ENCODE measurements at places on chromosomes 16 and 17.

GRCh38 chr17:40224718-40225550, 5.8 kb downstream of the WIPF2 start:
- DNase-seq: no peak

DNA sequence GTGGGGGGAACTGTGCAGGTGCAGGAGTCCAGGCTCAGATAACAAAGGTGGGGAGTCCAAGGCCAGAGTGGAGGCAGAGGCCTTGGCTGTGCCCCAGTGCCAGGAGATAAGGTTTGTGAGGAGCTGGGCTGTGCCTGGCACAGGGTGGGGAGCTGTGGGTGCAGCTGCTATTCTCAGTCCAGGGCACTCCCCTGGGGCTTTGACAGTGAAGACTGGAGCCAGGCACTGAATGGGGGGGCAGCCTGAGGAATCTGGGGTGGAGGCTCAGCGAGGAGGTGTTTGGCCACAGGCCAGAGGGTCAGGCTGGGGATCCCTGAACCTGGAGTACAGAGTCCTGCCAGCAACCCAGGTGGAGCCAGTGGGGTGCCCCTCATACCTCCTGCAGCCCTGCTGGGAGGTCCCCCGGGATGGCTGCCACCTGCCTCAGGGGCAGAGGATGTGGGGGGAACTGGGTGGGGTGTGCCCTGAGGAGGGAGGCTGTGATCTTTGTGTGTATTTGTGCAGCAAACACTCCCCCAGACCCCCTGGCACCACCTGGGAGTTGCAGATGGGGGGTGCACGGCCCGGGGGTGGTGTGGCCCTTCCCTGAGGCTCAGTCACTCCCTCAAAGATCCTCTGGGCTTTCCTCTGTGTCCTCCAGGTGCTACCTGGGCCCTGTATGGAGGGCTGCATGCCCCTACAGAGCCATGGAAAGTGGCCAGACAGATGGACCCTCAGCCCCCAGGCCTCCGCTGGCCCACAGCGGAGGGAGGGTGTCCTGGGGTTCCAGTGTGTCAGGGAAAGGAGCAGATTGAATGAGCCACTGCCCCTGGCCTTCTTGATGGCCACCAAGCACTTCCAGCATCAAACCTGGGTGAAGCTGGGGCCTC, 44.5 kb upstream of the SMPD3 start:
- DNase-seq: no peak

GRCh38 chr17:79623786-79624717, 13.2 kb upstream of the RBFOX3 start:
- DNase-seq: no peak

DNA sequence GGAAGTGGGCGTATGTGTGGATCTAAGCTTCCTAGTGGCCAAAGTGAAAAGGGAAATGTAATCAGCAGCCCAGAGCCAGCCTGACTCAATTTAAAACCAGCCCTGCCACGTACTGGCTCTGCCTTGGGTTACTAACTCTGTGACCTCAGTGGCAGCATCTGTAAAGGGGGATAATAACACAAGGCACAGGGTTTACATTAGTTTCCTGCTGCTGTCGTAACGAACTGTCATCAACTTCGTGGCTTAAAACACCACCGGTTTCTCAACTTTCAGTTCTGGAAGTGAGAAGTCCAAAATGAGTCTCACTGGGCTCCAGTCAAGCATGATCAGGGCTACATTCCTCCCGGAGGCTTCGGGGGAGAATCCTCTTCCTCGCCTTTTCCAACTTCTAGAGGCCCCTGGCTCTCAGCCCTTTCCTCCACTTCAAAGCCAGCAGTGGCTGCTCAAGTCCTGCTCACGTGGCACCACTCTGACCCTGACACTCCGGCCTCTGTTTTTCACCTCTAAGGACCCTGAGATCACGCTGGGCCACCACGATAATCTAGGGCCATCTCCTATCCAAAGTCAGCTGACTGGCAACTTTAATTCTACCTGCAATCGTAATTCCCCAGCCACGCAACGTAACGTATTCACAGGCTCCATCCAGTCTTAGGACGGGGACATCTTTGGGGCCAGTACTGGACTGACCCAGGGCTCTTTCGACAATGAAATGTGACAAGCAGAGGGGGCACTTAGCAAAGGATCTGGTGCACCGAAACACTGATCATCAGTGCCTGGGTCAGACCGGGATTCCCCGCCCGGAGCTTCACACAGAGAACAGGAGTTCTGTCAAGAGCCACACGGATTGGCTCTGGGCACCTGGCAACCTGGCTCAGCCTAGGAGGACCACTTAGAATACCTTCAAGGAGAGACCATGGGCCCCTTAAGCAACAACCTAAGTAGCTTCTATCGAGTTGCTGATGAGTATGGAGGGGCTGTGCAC, 14.5 kb downstream of the TMC6 start:
- no peak for DNase-seq

- no peak for DNase-seq
Measured at GRCh38 chr16:88816736-88817535, 5.2 kb upstream of the APRT start.

DNA sequence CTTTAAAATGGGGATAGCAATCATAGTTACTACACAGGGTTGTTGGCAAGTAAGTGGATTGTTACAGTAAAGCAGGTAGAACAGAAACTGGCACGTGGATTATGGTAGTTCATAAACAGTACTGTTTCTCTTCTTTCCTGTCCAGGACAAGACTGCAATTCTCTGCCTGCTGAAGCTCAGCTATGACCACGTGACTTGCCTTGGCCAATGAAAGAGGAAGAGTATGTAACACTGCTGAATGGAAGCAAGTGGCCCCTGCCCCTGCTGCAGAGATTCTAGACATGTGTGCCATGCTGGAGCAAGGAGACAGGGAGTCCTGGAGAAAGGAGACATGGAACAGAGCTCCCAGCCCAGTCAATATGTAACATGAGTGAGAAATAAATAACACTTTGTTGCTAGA, 66.6 kb upstream of the TOX3 start:
- no peak for DNase-seq

DNA sequence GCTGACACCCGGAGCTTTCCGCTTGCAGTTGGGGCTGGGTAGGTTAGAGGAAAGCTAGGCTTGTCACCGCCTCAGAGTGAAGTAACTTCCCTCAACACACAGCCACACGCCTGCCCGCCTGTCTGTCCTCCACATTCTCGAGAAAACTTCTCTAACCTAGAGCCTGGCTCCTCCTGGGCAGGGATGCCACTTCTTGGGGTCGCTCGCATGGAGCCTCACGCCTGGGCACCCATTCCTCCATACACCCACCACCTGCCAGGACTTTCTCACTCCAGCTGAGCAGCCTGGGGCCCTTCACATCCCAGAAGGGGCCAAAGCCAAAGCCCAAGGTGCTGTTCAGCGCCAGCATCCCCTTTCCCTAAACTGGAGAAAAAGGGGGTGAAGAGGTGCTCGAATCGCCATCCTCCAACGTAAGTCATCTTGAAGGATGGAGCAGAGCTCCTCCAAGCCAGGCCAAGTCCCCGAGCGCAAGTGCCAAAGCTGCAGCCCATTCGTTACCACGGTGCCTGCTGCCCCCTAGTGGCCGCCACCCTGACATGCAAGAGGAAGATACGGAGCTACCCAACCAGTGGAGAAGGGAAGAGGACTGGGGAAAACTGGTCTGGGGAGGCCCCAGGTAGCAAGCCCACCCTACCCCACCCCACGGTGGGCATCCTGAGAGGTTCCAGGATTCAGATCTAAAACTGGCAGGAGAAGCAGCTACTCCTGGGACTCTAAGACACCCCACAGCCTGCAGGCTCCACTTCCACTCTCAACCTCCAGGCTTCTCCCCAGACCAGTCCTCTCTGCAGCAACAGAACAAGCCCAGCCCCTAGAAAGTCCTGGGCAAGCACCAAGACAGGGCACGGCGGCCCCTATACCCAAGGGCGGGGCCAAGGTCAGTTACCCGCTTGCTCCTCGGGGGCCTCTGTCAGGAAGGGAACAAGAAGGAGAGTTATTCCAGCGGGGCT, 63.1 kb downstream of the MYO18A start:
- DNase-seq: no peak

DNA sequence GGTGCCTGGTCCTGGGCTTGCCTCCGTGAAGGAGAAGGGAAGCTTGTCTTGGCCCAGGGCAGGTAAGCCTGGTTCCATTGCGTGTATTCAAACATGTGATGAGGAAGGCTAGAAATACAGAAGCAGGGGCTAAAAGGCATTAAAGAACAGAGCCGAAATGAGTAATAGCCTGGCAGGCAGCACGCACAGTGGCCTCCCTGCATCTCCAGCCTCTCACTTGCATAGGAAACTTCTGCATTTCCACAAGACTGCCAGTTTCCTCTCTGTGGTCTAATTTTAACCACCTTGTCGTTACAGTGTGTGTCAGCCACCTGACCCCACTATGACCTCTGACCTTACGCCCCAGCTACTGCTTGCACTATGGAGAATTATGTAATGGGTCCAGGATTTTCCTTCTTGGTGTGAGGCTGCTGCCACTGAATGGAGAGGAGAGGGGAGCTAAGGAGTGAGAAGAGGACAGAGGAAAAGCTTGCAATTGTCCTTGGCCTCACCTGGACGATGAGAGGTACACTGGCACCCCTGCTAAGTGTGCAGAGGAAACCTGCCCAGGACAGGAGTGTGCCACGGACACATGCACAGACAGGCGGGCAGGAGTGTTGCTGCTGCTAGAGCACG, 32.8 kb downstream of the HIC1 start:
- DNase-seq: no peak

DNA sequence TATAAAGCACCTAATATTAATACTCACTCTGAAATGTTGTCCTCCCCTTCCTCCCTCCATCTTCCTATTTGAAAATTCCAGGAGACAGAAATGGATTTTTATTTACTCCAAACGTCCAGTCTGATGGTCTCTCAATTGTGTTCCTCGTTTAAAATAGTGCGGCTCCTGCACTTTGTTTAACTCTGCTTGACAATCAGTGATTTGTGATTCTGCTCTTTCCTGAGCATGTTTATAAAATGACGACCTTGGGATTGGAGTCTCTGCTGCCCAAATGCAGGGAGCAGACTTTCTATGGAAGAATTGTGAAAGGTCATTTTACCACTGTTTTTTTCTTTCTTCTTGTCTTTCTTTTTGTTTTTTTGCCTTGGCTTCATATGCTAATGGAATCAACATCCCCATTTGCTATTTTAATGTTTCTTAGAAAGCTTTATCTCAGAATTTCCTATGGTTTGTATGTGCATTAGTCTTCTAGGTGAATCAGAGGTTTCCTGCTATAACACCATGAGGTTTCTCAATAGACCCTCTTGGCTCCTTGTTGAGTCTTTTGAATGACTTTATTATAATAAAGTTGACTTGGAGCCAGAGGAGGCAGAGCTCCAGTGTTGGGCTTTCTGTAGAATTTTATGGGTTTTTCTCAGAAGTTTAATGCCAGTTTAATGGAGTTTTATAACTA, 376.5 kb downstream of the CDH11 start:
- DNase-seq: no peak

- DNase-seq: no peak
Measured at GRCh38 chr17:43531955-43532354, 14.2 kb downstream of the ETV4 start.

DNA sequence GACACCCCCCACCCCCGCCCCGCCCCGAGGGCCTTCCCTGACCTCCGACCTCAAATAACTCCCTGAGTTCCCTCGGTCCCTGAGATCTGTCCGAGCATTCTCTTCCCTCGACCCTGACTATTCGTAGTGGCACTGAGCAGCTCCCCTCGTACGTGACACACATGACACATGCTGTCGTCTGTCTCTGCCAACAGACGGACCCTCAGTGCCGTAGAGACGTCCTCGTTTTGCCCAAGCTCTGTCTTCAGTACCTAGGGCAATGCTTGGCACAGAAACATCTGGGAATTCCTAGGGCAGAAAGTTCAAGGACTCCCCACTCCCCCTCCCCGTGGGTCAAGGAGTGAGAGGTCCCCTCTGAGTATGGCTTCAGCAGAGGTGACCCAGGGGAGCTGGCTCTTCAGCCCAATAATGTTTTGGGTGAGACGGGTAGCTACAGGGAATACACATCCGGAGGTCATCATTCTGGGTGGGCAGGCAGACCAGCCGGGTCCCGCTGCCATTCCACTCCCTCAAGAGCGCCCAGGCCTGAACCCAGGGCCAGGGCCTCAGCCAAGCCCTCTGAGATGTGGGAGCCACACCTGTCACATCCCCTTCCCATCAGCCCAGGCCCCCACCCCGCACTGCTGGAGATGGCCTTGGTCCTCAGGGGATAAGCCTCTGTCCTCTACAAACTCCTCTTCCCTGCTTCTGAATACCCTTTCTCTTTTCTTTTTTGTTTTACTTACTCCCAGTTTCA, 671 bp upstream of the FADS6 start:
- DNase-seq: no peak

DNA sequence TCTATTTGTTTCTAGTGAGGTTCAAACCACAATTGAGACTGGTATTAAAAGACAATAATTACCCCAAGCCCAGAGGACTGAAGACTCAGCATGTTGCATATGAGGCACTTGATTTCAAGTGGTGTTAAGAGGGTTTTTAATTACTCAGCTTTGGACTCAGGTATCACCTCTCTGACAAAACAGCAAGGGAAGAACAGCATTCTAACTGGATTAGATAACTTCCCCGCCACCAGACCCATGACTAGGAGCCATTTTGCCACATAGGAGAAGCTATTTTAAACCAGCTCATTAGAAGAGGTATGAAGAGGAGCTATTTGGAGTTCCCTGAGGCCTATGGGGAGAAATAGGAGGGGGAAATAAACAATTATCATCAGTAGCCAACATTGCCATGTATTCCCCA, 226.1 kb upstream of the TOX3 start:
- no peak for DNase-seq

DNA sequence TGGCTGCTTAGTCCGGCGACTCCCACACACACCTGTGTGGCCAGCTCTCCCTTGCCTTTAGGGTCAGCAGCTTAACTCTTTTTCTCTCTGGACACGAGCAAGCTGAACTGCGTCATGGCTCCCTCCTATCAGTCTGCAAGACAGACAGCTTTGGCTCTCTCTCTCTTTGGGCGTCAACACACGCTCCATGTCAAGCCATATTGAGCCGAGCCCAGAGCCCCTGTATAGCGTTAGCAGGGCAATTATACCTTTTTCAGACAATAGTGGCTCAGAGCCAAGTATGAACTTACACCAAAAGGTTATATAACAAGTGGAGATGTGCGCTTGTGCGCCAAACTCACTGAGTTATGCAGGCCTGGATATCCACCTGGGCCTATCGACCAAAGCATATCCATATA, 34.8 kb upstream of the APPBP2 start:
- no peak for DNase-seq

DNA sequence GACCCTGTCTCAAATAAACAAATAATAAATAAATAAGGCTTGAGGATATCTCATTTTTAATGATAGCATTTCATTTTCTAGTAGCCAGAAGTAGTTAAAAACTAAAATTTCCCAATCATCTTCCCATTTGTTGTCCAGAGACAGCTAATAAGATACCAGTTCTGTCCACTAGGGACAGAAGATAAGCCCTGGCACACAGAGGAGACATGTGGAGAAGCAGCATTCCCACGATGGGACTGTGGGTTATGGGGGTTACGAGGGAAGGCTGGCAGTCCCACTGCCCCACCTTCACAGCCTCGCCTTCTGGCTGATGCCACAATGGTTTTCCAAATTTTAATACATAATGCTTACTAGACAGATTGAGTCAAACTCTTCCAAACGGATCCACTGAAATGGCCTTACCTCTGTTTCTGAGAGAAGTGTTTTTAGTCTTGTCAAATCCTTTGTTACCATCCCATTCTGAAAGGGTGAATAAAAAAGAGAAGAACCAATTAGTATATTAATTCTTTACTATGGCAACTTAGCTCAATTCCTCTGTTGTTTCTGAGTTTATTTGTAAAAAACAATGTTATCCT, 44.2 kb downstream of the HELZ start:
- no peak for DNase-seq

- DNase-seq: peak; percentile 20
Measured at GRCh38 chr16:87436225-87437172, 44.4 kb downstream of the MAP1LC3B start.
